ENCODE measurements at places on chromosomes 2 and 18. TPM values are rescaled to one million over a fixed set of nuclear protein-coding genes. Genes with fewer than 3 reads are reported as not detected.

The HMSD gene
- not detected for total RNA-seq

The ST8SIA5 gene
- 0.76 TPM for total RNA-seq

The HTRA2 gene
- total RNA-seq, result 32.3 TPM

The EFHD1 gene
- total RNA-seq, result 114 TPM

The PECR gene
- 6.6 TPM for total RNA-seq

The ASPRV1 gene
- total RNA-seq, result 0.75 TPM

The C1D gene
- 21.1 TPM for total RNA-seq

The SAG gene
- not detected for total RNA-seq

The NEU2 gene
- total RNA-seq, result not detected

The ASB18 gene
- not detected for total RNA-seq

The HAAO gene
- total RNA-seq, result 0.73 TPM

The SALL3 gene
- total RNA-seq, result not detected

The NR4A2 gene
- total RNA-seq, result 1.8 TPM

The AMER3 gene
- not detected for total RNA-seq

The MOCOS gene
- 5.5 TPM for total RNA-seq

The FAM168B gene
- 111 TPM for total RNA-seq

The REG1B gene
- not detected for total RNA-seq
